ENCODE measurements at places on chromosomes 3 and 15. TPM values are rescaled to one million over a fixed set of nuclear protein-coding genes. Genes with fewer than 3 reads are reported as not detected.

DNA sequence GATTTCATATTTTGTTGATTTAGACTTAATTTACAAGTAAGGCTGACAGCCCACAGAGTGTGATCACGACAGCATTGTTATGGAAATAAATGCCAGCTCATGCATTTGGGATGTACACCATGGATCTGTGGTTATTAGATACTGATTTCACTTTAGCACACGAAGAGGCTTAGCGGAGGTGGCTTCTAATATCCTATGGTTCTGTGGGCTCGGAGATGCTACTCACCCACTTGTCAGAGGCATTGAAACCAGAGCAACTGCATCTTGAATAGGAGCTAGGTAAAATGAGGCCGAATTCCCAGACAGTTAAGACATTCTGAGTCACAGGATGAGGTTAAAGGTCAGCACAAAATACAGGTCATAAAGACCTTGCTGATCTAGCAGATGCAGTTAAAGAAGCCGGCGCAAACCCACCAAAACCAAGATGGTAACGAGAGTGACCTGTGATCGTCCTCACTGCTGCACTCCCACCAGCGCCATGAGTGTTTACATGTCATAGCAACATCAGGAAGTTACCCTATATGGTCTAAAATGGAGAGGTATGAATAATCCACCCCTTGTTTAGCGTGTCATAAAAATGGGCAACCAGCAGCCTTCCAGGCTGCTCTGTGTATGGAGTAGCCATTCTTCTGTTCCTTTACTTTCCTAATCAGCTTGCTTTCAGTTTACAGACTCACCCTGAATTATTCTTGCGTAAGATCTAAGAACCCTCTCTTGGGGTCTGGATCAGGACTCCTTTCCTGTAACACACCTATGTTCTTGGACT lies 117.5 kb downstream of the PGPEP1L start:
- H3K27ac ChIP-seq: no peak overlapping the region
- H3K27me3 ChIP-seq: no peaks in the 10 kb centered on the region
- peaks cover 10% of the 10 kb centered on the region for H3K36me3 ChIP-seq

GRCh38 chr3:187743195-187744141 lies 1.8 kb downstream of the BCL6 start:
- peaks cover 43% of the 10 kb centered on the region for H3K4me1 ChIP-seq
- peaks cover 9% of the 10 kb centered on the region for H3K27me3 ChIP-seq
- DNase-seq: peak; percentile 84
- H3K36me3 ChIP-seq: no peaks in the 10 kb centered on the region
- peak overlapping the region; percentile 58 for H3K4me3 ChIP-seq

DNA sequence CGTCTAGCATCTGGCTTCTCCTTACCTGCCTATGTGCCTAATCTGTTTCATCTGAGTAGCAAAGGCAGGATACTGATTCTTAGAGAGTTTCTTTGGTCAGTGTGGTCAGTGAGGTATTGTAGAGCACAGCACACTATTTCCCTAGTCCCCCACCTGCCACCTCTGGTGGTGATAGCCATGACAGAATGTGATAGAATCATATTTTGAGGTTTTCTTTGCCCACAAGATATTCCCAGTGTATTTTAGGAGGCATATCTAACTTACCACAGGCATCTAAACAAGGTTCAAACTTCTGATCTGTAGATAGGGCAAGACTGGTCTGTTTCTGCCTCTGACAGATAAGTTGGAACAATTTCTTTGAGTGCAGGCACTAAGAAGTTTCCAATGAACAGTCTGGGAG lies 188.0 kb downstream of the SOX2 start:
- H3K36me3 ChIP-seq: no peaks in the 10 kb centered on the region
- no peaks in the 10 kb centered on the region for H3K4me1 ChIP-seq
- no peak overlapping the region for H3K27ac ChIP-seq
- H3K4me3 ChIP-seq: no peak overlapping the region
- no peak for DNase-seq

GRCh38 chr3:38500688-38501417 lies 4.7 kb downstream of the EXOG start:
- no peaks in the 10 kb centered on the region for H3K27me3 ChIP-seq
- H3K4me3 ChIP-seq: no peak overlapping the region
- peak overlapping the region; percentile 9 for H3K27ac ChIP-seq
- H3K36me3 ChIP-seq: peaks cover 18% of the 10 kb centered on the region
- no peak for DNase-seq

GRCh38 chr3:153545471-153545870 lies 383.4 kb downstream of the RAP2B start:
- H3K4me1 ChIP-seq: no peaks in the 10 kb centered on the region
- DNase-seq: no peak
- H3K27me3 ChIP-seq: no peaks in the 10 kb centered on the region
- no peaks in the 10 kb centered on the region for H3K36me3 ChIP-seq
- H3K27ac ChIP-seq: no peak overlapping the region

- H3K4me1 ChIP-seq: no peaks in the 10 kb centered on the region
- H3K36me3 ChIP-seq: peaks cover 69% of the 10 kb centered on the region
- H3K27ac ChIP-seq: no peak overlapping the region
- no peaks in the 10 kb centered on the region for H3K27me3 ChIP-seq
These were observed 21.4 kb downstream of the XPC start for GRCh38 chr3:14156843-14157561.

DNA sequence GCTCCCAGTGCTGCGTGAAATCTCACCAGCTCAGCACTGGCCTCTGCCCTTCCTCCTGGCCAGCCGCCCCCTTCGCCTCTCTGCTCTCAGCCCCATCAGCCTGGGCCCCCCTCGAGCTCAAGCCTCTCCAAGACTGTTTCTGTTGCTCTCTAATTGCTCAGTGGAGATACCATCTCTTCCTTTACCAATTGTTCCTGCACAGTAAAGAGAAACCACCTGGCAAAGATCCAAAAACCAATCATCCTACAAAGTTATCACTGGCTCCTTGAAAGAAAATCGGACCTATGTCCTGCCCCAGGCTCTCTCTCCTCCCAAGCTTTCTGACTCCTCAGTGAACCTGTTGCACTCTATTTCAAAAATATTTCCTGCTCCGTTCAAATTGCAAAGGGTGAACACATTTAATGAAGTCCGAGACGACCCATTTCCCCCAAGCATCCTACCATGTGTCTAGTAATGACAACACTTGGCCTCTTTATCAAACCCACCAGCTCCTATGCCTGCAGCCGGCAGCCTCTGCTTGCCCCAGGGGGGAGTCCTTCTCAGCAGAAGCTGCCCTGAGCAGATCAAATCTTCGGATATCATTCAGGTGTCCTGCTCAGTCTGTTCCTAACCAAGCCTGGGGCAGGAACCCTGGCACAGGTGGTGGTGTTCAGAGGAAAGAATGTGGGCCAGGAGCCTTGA lies 53.7 kb upstream of the FAM174B start:
- no peaks in the 10 kb centered on the region for H3K36me3 ChIP-seq
- no peak overlapping the region for H3K4me3 ChIP-seq
- no peak for DNase-seq
- peaks cover 2% of the 10 kb centered on the region for H3K27me3 ChIP-seq

- H3K27me3 ChIP-seq: no peaks in the 10 kb centered on the region
- no peak overlapping the region for H3K4me3 ChIP-seq
- H3K27ac ChIP-seq: no peak overlapping the region
- H3K36me3 ChIP-seq: peaks cover 39% of the 10 kb centered on the region
These were observed 4.6 kb downstream of the EPM2AIP1 start for GRCh38 chr3:36988356-36988755.

DNA sequence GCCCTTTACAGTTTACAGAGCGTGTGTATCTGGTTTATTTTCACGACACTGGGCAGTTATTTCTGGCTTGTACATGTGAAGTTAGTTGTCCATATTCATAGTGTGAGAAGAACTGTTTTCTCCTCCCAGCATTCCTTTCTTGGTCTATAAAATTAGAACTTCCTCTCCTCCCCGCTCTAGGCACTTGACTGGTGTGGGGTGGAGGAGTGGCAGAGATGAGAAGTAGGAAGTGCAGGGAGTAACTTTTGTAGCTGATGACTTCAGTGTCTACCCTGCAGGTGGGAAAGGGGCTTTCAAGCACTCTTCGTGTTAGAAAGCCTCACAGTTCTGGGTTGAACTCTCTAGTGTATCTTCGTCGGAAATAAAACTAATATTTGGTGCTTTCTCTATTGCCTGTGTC lies 13.4 kb downstream of the APOD start:
- DNase-seq: no peak
- H3K27me3 ChIP-seq: peaks cover 2% of the 10 kb centered on the region
- H3K27ac ChIP-seq: no peak overlapping the region

DNA sequence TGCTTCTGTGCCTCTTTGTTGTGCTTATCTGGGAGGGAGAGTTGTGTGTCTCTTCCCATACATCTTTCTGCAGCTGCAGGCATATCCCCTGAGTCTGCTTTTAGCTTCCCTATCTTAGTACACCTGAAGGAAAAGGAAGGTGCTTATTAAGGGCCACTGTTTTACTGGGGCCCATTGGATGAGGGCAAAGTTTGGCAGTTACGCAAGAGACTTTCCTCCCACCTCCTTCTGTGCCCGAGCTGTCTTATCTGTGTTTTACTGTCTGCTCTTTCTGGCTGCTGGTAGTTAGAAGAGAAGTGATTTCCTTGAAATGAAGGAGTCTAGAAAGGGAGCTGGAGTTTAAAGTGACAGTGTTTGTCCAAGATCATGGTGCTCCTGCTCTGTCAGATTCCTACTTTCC lies 66.5 kb downstream of the GABRG3 start:
- DNase-seq: no peak
- no peaks in the 10 kb centered on the region for H3K27me3 ChIP-seq
- no peak overlapping the region for H3K4me3 ChIP-seq
- H3K27ac ChIP-seq: no peak overlapping the region

GRCh38 chr15:60118626-60119025 lies 114.5 kb downstream of the FOXB1 start:
- peaks cover 22% of the 10 kb centered on the region for H3K27me3 ChIP-seq
- H3K36me3 ChIP-seq: no peaks in the 10 kb centered on the region
- no peak overlapping the region for H3K27ac ChIP-seq
- H3K4me3 ChIP-seq: no peak overlapping the region

DNA sequence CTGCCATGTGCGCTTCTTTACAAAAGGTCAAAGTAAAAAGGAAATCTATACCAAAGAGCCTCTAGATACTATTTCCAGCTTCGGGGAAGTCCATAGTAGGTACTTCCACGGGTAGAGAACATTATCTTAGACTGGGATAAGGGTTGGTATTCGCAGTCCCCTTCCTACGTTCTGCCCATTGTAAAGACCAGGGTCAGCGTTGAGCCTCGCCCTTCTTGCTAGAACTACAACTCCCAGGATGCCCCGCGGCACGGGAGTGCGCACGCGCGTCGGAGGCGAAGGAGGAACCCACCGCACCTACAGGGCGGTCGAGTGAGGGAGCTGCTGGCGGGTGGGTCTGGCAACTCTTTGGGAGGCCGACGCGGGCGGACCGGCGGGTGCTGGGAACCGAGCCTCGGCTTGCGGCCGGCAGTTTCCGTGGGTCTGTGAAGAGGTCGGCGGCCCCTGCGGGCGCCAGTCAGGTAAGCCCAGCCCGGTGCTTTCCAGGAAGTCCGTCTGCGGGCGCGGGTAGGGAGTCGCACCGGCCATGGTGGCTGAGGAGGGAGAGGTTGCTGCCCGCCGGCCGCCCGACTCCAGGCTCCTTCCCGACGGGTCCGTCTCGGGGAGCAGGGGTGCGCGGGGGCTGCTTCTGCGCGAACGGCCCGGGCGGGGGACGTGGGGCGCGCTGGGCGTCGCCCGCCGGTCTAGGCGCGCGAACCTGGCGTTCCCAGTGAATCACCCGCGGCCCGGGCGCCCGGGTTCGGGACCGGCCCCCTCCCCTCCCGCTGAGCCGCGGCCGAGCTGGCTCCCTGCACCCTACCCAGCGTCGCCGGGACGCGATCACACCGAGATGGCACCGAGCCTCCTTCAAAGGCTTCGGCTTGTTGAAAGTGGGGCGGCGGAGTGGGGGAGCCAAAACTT lies at the start of gene TMOD3:
TSS of gene TMOD3 (plus strand) at position 278 of the 900 bp plus-strand sequence. CDS start 33,232 bp downstream, outside the sequence.
- DNase-seq: peak; percentile 95
- H3K27ac ChIP-seq: peak within 1 kb of the TSS; percentile 91
- H3K4me1 ChIP-seq: no peaks in the 10 kb centered on the region

DNA sequence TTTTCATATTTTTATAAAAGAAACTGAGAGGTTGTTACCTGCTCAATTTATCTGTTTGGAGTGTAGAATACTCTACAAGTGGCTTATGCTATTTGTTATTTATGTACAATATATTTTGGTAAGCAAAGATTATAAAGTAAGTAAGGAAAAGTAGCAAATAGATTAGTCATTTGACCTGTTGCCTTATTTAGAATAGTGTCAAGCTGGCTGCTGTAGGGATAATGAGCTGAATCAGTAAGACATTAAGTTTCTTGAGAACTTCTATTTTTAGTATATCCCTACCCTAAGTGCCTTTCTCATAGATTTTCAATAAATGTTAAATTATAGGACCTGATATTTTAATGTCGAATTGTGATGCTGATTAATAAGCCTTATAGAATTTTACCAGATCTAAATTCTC lies 37.2 kb downstream of the ECT2 start:
- H3K36me3 ChIP-seq: peaks cover 19% of the 10 kb centered on the region
- H3K27ac ChIP-seq: no peak overlapping the region
- H3K4me1 ChIP-seq: no peaks in the 10 kb centered on the region
- no peaks in the 10 kb centered on the region for H3K27me3 ChIP-seq
- H3K4me3 ChIP-seq: no peak overlapping the region
- no peak for DNase-seq

- H3K4me3 ChIP-seq: no peak overlapping the region
- peaks cover 13% of the 10 kb centered on the region for H3K4me1 ChIP-seq
- DNase-seq: no peak
- H3K36me3 ChIP-seq: no peaks in the 10 kb centered on the region
- peaks cover 18% of the 10 kb centered on the region for H3K27me3 ChIP-seq
- peak overlapping the region; percentile 35 for H3K27ac ChIP-seq
These were observed 524.9 kb upstream of the PROK2 start for GRCh38 chr3:72309661-72310418.

- H3K4me3 ChIP-seq: no peak overlapping the region
- no peak overlapping the region for H3K27ac ChIP-seq
- no peaks in the 10 kb centered on the region for H3K36me3 ChIP-seq
- H3K27me3 ChIP-seq: no peaks in the 10 kb centered on the region
- no peak for DNase-seq
- H3K4me1 ChIP-seq: peaks cover 23% of the 10 kb centered on the region
These were observed 16.8 kb downstream of the BCL2L10 start for GRCh38 chr15:52095597-52096262.

- H3K36me3 ChIP-seq: no peaks in the 10 kb centered on the region
- H3K4me1 ChIP-seq: peaks cover 12% of the 10 kb centered on the region
- H3K4me3 ChIP-seq: no peak overlapping the region
- DNase-seq: no peak
These were observed 22.0 kb downstream of the ZNF710 start for GRCh38 chr15:90022905-90023700.

GRCh38 chr3:12766541-12766940 lies 7.5 kb upstream of the TMEM40 start:
- no peaks in the 10 kb centered on the region for H3K36me3 ChIP-seq
- no peak overlapping the region for H3K4me3 ChIP-seq
- H3K27me3 ChIP-seq: no peaks in the 10 kb centered on the region
- no peak for DNase-seq
- peaks cover 12% of the 10 kb centered on the region for H3K4me1 ChIP-seq

GRCh38 chr3:194474675-194475074 lies 12.1 kb downstream of the ATP13A3 start:
- H3K27me3 ChIP-seq: no peaks in the 10 kb centered on the region
- no peak overlapping the region for H3K4me3 ChIP-seq
- DNase-seq: no peak

Gene PSMD2
- total RNA-seq: 108 TPM

Gene CLDN18
- total RNA-seq: not detected

Gene TJP1
- 36.0 TPM for total RNA-seq

Gene PPCDC
- 8.0 TPM for total RNA-seq

Gene RFTN1
- 16.1 TPM for total RNA-seq

Gene ZNF860
- total RNA-seq: 0.62 TPM

All from muscle of leg (tissue), 16 donors.